Hippocampal formation (tissue), 2 donors: ENCODE measurements at places on chromosomes 3 and 15.

DNA sequence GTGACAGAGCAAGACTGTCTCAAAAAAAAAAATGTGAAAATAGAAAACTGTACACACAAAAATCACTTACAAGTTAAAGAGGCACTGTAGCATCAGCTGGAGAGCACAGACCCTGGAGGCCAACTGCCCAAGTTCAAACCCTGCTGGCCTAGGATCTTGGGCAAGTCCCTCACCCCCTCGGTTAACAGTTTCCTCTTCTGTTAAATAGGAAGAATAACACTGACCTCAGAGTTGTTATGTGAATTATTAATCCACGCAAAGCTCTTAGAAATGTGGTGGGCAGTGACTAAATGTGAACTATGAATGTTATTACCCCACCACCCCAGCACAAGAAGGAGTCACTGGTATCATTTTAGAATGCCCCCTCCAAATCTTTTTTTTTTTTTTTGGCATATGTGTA lies 11.2 kb downstream of the CIB1 start:
- DNase-seq = no peak

GRCh38 chr3:30495172-30496065 lies 111.0 kb upstream of the TGFBR2 start:
- DNase-seq = no peak

DNA sequence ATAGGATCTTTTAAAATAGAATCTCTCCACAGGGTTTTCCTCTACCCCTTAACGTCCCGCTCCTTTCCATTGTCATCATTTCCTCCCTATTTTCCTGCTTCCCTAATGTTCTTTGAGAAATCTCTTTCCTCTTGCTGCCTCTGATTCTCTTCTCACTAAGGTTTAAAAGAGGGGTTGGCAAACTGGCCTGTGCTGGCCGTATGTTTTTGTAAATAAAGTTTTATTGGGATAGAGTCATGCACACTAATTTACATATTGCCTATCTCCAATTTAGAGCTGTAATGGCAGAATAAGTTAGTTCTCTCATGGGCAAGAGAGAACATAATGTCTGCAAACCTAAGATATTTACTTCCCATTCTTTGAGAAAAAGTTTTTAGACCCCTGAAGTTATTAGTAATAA lies 25.0 kb downstream of the MRPL3 start:
- DNase-seq = no peak

GRCh38 chr3:153277029-153277428 lies 115.0 kb downstream of the RAP2B start:
- no peak for DNase-seq

DNA sequence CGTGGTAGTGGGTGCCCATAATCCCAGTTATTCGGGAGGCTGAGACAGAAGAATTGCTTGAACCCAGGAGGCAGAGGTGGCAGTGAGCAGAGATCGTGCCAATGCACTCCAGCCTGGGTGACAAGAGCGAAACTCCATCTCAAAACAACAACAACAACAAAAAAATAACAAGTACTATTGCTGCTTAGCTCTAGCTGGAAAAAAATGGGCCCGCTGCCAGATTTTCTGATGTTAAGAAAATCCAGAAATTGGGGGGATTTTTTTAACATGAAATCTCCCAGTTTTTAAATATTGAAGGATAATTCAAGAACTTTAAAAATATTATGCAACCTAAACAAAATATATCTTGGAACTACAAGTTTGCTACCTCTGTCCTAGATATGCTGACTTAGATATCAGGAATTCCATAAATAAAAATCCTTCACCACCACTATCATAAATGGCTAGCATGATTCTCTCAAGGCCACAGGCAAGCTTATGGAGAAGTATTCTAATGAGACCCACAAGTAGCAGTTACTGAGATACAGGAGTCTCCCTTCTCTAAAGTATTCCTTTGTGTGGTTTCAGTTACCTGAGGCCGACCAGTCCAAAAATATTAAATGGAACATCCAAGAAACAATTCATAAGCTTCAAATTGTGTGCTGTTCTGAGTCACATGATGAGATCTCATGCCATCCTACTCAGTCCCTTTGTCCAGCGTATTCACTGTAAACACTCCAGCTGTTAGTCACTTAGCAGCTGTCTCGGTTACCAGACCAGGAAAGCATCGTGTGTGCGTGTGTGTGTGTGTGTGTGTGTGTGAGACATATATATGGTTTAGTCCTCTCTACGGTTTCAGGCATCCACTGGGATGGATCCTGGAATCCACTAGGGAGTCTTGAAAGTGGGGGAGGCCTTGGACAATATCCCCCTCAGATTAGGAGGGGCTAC lies 277.2 kb downstream of the TBL1XR1 start:
- DNase-seq = no peak

GRCh38 chr3:113291572-113291971 lies 80.2 kb downstream of the BOC start:
- no peak for DNase-seq

GRCh38 chr3:39765575-39765974 lies 43.8 kb upstream of the MYRIP start:
- DNase-seq = no peak

DNA sequence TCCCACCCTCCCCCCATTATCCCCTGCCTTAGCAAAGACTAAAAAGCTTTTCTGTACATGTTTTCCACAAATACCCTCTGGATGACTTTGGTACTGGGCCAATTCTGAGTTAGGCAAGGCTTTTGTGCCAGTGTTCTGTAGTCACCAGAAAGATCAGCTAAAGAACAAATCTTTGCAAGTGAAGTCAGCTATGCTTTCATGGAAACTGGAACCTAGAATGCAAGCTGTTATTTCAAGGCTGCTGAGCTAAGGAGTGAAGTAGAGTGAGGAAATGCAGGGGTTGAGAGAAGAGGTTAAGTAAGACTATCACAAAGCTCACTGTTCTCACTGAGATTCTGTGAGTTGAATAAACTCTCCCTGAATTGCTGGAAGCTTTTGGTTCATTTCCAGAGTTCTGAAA lies 107.8 kb upstream of the CNTN3 start:
- no peak for DNase-seq

GRCh38 chr3:41041462-41041861 lies 157.8 kb upstream of the CTNNB1 start:
- no peak for DNase-seq

- no peak for DNase-seq
These were observed 24.4 kb downstream of the LSM3 start for GRCh38 chr3:14202874-14203520.

DNA sequence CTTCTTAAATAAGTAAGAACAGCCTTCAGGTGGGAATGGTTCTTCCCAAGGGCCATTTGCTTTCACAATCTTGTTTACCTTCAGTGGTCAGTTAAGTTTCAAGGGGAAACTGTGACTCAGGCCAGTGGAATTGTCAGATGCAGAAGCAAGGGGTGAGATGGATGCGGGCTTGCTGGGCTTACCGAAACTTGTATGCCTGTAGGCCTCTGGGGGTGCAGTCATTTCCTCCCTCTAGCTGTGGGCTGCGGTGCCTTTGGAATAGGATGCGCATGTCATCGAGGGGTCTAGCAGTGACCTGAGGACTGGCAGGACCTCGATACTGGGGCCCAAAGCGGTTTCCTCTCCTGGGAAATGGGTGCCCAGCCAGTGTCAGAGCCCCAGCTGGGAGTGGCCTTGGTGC lies 121.6 kb downstream of the EEFSEC start:
- DNase-seq = no peak

GRCh38 chr15:49628379-49628778 lies 7.5 kb downstream of the DTWD1 start:
- DNase-seq = no peak

DNA sequence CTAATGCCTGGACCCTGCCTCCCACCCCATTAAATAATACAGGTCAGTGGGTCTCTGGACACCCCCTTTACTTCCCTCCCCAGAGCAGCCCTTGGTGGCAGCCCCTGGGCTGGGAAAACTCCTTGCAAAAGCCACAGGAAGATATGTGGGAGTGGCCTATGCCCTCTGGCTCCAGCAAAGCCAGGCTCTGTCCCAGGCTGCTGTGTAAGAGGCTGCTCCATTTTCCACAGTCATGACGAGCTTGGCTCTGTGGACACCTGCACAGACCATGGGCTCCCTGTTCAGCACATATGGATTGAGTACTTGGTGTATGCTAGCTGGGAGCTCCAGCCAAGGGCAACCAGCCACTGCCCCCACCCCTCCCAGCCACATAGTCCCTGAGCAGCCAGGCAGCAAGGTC lies 13.0 kb downstream of the CACNA2D2 start:
- DNase-seq = no peak

GRCh38 chr15:91345736-91346135 lies 245.7 kb downstream of the SV2B start:
- DNase-seq = no peak

GRCh38 chr15:70947351-70948335 lies 55.0 kb downstream of the LRRC49 start:
- DNase-seq = no peak

DNA sequence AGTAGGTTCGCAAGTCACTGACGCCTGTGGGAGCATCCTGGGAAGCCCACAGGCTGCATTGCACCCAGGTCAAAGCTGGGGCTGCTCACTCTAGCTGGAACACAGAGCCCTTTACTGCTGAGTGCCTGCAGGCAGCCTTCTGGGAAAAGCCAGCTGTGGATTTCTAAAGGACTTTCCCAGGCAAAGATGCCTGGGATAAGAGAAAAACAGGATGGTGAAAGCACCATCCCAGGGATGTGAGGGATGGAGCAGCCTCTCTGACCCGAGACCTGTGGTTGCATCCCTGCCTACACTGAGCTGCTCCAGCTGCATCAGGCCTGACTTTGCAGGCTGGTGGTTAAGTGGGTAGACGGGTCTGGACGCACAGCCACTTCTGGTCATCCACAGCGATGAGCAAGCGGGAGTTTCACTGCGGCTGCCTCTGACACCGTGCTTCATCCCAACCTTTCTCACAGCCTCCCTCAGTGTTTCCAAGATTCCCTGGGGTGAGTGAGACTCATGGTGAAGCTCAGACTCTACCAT lies 52.5 kb upstream of the AMOTL2 start:
- DNase-seq = no peak

DNA sequence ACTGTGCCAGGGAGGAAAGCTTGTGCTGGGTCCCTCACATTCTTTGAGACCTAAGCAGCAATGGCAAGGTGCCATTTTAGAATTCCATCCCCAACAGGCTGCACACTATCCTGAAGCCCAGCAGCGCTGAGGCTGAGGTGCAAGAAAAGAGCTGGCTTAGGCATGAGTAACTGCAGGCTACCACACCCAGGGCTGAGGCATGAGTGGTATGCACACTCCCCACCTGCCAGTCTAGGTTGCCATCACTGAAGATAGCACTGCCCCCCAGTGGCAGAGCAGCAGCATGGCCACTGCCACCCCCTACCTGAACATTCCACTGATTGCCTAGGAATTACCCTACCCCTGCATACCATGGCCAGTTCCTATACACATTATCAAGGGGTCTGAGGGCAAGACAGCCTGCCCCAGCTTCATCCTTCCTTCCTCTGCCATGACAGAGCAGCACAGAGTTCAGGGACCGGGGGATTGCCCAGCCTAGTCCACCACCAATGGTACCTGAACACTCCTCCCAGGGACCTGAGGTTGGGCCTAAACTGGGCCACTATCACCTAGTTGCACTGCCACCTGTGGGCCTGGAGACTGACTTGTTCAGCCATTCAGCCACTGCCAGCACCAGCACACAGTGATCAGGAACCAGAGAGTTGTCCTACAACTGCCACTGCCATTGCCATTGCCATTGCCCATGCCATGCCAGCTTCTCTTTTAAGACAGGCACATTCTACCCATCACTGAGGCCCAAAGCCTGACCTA lies 129.8 kb downstream of the SATB1 start:
- DNase-seq = no peak

- DNase-seq = no peak
These were observed 760.1 kb upstream of the CFAP20DC start for GRCh38 chr3:59809710-59810444.

DNA sequence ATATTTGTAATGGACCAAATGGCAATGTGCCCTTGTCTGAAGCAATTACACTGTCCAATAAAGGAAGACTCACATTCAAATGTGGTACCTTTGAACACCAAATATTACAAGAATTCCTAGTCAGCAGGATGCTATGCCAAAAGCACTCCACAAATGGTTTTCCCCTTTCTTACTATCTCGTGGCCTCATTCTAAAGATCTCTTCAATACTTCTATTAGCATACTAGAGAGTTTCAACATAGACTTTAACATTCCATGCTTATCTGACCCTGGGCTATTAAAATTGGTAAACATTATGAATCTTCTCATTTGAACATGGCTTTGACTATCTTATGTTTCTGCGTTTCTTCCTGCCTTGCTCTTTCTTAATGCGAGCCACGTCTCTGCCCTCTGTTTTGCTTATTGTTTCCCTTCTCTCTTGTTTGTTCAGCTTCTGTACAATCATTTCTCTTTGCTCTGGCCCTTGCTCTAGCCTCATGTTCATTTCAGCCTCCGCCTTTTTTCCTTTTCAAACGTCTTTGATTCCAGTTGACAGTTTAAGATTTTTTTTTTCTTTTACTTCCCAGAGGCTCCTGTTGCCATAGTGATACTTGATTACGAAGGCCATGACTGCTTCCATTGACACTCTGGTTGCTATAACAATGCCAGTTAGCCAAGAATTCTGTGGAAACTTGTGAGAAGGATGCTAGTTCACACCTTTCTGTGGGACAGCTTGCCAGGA lies 49.5 kb upstream of the SLC9A9 start:
- DNase-seq = no peak

- DNase-seq = no peak
These were observed 1.9 kb upstream of the THBS1 start for GRCh38 chr15:39578851-39579486.

DNA sequence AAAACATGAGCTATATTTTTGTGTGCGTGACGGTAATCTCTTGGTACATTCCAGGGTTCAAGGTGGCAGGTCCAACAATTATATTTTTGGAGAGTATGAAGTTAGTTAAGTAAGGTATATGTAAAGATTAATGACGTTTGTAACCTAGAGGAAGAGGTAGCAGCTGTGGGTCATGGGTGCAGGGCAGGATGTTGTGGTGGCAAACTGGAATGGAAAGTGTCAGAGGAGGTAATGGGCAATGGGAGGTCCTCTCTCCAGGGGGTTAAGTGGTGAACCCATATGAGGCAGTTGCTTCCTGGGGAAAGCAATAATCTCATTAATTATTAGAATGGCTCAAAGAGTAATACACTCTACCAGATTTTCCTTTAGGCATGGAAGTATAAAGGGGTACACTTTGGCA lies 1.0 kb upstream of the CD200R1L start:
- DNase-seq = no peak

DNA sequence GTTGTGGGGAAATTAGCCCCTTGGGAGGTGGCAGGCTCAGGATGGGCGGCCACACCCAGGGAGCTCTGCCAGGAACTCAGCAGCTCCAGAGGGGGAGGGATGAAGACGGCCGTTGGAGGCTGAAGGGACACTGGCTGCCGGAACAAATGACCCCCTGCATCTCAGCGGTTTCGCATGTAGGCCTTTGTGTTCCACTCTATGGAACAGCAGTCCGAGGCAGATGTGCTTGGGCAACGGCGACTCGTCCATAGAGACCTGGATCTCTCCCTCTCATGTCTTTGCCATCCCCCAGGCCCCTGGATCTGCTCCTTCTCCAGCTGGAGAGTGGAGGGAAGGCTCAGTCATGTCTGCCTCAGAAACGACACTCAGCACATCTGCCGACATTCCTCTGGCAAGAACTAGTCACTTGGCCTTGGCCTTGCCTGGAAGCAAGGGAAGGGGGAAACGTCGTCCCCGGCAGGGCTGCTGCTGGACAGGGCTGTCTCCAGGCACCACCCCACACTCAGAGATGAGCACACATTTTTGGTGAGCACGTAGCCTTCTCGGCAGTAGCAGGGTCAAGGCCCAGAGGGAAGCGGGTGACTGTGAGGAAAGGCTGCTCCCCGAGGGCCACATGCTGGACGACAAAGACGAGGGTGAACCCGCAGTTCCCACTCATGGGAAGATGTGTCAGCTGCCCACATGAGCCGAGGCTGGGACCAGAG lies 83.8 kb downstream of the ASB7 start:
- no peak for DNase-seq

GRCh38 chr3:190099099-190099498 lies 21.6 kb downstream of the P3H2 start:
- DNase-seq = no peak
